ENCODE measurements at places on chromosomes 16 and 17. TPM values are rescaled to one million over a fixed set of nuclear protein-coding genes. Genes with fewer than 3 reads are reported as not detected.

Gene HEATR9
- total RNA-seq: not detected

Gene CDH11
- 176 TPM for total RNA-seq

Gene ITGB3
- 13.9 TPM for total RNA-seq

Gene ARL16
- 21.0 TPM for total RNA-seq

Gene FOXN1
- not detected for total RNA-seq

Gene KRTAP29-1
- total RNA-seq: not detected

Gene TRIM65
- total RNA-seq: 13.4 TPM

Gene CHST5
- total RNA-seq: 0.15 TPM
